ENCODE measurements at places on chromosomes 4 and X. TPM values are rescaled to one million over a fixed set of nuclear protein-coding genes. Genes with fewer than 3 reads are reported as not detected.

The EGF gene
- not detected for polyA plus RNA-seq

The OPRPN gene
- not detected for polyA plus RNA-seq

The F11 gene
- not detected for polyA plus RNA-seq

The GAGE1 gene
- polyA plus RNA-seq: not detected

The CLTRN gene
- polyA plus RNA-seq: 1.4 TPM

The SPANXA1 gene
- not detected for polyA plus RNA-seq

The BEND2 gene
- not detected for polyA plus RNA-seq

The CENPVL2 gene
- polyA plus RNA-seq: not detected

The PCDH10 gene
- polyA plus RNA-seq: 3.2 TPM

The CCKAR gene
- polyA plus RNA-seq: not detected

The SRPX2 gene
- 9.0 TPM for polyA plus RNA-seq

The GPR82 gene
- 0.99 TPM for polyA plus RNA-seq

The HSFX4 gene
- not detected for polyA plus RNA-seq

The HS6ST2 gene
- 0.24 TPM for polyA plus RNA-seq

The RBMX gene
- 64.2 TPM for polyA plus RNA-seq

The HTN1 gene
- not detected for polyA plus RNA-seq

The ADH7 gene
- polyA plus RNA-seq: not detected

The UNC5C gene
- 4.7 TPM for polyA plus RNA-seq

The STAP1 gene
- 0.13 TPM for polyA plus RNA-seq

The ASMT gene
- polyA plus RNA-seq: 0.74 TPM

The SASH3 gene
- polyA plus RNA-seq: 14.3 TPM

The GPR119 gene
- not detected for polyA plus RNA-seq

The GIMD1 gene
- polyA plus RNA-seq: not detected

The SMAD1 gene
- 1.4 TPM for polyA plus RNA-seq

The MYL5 gene
- 13.3 TPM for polyA plus RNA-seq

The MAOB gene
- 27.6 TPM for polyA plus RNA-seq

The KCTD8 gene
- 0.29 TPM for polyA plus RNA-seq

The TSPAN7 gene
- polyA plus RNA-seq: 133 TPM

The RHOXF2B gene
- not detected for polyA plus RNA-seq

The GNL3L gene
- 12.0 TPM for polyA plus RNA-seq

The ASB5 gene
- polyA plus RNA-seq: 0.20 TPM

The MXRA5 gene
- polyA plus RNA-seq: 0.97 TPM

The PHOX2B gene
- 3.3 TPM for polyA plus RNA-seq

The GPAT3 gene
- 0.75 TPM for polyA plus RNA-seq

The ZBED1 gene
- 42.6 TPM for polyA plus RNA-seq

The EPHA5 gene
- polyA plus RNA-seq: 0.37 TPM

The IDUA gene
- 109 TPM for polyA plus RNA-seq

The VAMP7 gene
- polyA plus RNA-seq: 14.0 TPM

The PALLD gene
- polyA plus RNA-seq: 30.3 TPM

The HSFX2 gene
- polyA plus RNA-seq: not detected

The TRIM60 gene
- not detected for polyA plus RNA-seq

The TEX13B gene
- polyA plus RNA-seq: not detected

The CSAG1 gene
- polyA plus RNA-seq: not detected

The SH3D19 gene
- 23.6 TPM for polyA plus RNA-seq

The CTAG2 gene
- polyA plus RNA-seq: not detected

The PNMA5 gene
- polyA plus RNA-seq: 0.16 TPM

The PABPC1L2B gene
- 0.03 TPM for polyA plus RNA-seq

The PABPC1L2A gene
- polyA plus RNA-seq: 0.32 TPM

The MAP3K15 gene
- 49.9 TPM for polyA plus RNA-seq

The ARAF gene
- 64.5 TPM for polyA plus RNA-seq

The SSX4 gene
- polyA plus RNA-seq: not detected

The EFHC2 gene
- 0.95 TPM for polyA plus RNA-seq

The SERPINA7 gene
- not detected for polyA plus RNA-seq

The CXCL10 gene
- polyA plus RNA-seq: 1.1 TPM

The CDX4 gene
- polyA plus RNA-seq: not detected

All from adrenal gland (tissue), 19 donors.